ENCODE measurements at places on chromosomes 11 and 22. TPM values are rescaled to one million over a fixed set of nuclear protein-coding genes. Genes with fewer than 3 reads are reported as not detected.

- no peak for DNase-seq
These were observed 31.0 kb upstream of the PPP2R1B start for GRCh38 chr11:111797145-111797581.

Gene GRIA4
- polyA plus RNA-seq = 1.3 TPM

DNA sequence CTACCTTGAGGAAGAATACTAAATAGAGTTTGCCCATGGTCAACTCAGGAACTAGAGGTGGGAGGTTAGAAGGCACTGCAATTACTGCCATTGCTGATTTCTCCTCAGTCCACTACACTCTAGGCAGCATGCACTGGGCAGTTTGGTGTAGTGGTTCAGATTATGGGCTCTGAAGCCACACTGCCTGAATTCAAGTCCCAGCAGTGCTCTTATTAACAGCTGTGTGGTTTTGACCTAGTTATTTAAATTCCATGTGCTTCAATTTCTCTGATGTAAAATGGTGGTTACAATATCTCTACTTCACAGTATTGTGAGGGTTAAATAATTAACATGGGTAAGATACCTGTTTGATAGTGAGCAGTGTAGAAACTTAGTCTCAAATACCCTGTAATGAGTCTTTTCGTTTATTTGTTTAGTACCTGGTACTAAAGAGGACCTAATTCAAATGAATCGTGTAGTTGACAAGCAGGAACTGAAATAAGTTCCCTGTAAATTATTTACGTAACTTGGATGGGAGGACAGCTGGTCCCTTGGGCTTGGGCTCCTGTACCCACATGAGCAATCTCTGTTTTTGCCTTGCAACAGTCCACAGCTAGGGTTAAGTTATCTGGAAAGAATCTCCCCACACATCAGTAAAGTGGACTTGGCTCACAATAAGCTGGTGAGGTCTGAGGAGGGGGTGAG, 17.8 kb downstream of the PRR5L start:
- DNase-seq = no peak

- no peak for DNase-seq
These were observed at the start of gene KLHL35 for GRCh38 chr11:75432911-75433321. TSS of gene KLHL35 (minus strand) at chr11:75433203. CDS start at chr11:75430629, 2,574 bp downstream.

GRCh38 chr22:32317524-32317923, 40.1 kb upstream of the RFPL3 start:
- no peak for DNase-seq

GRCh38 chr11:84414920-84415319, 1128.8 kb upstream of the CCDC90B start:
- no peak for DNase-seq

Gene CD3D
- polyA plus RNA-seq = 0.80 TPM

GRCh38 chr11:27201454-27202302, 161.1 kb downstream of the BBOX1 start:
- DNase-seq = peak; percentile 88

Gene MS4A8
- 0.91 TPM for polyA plus RNA-seq
